Stimulated activated CD4-positive, alpha-beta T cell treated with anti-CD3 and anti-CD28 coated beads, TNF-alpha, amount 100 ng/mL, for 1 hour (primary cell): ENCODE measurements at places on chromosomes 16 and 17.

DNA sequence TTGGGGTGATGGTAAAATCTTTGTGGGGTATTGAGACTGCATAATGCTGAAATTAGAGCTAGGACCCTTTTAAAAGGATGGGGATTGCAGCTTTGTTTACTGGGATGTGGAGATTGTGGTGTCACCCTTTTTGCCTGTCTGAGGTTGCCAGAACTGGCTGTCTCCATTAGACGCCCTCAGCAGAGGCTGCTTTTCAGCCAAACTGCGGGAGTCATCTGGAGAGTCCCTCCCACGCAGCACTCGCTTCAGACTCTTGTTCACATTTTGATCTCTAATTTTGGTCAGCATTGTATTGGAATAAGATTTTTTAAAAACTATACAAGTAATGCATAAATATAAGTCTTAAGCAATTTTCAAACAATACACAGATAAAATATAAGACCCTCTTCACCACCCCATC lies 27.9 kb upstream of the JPT2 start:
- no peak for DNase-seq

DNA sequence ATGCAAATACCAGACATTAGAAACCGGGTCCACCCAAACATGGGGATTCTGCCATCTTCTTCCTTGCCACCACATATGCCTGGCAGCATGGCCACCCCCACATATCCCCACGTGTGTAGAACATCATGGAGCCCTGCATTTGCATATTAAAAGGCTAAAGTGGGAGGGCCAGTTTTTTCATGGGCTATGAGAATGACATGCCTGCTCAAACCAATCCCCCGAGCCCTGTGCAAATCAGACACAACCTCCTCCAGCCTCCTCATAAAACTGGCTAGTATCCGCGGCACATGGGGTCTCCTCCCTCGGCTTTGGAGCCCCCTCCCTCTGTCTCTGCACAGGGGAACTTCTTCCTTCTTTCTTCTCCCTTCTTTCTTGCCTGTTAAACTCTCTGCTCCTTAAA lies 174.9 kb upstream of the WSCD1 start:
- DNase-seq = no peak

- DNase-seq = no peak
Observed at GRCh38 chr16:15829460-15829859, 27.4 kb downstream of the MYH11 start.

DNA sequence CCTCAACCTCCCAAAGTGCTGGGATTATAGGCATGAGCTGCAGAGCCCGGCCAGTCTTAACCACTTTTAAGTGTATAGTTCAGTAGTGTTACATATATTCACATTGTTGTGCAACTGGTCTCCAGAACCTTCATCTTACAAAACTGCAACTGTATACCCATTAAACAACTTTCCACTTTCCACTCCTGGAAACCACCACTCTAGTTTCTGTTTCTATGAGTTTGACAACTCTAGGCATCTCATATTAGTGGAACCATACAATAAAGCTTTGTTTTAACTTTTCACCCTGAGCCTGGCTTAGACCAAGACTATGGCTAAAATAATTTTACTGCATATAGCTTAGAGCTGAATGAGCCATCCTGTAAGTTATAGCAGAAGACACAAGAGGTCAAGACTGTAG lies 108.0 kb upstream of the GOT2 start:
- no peak for DNase-seq

DNA sequence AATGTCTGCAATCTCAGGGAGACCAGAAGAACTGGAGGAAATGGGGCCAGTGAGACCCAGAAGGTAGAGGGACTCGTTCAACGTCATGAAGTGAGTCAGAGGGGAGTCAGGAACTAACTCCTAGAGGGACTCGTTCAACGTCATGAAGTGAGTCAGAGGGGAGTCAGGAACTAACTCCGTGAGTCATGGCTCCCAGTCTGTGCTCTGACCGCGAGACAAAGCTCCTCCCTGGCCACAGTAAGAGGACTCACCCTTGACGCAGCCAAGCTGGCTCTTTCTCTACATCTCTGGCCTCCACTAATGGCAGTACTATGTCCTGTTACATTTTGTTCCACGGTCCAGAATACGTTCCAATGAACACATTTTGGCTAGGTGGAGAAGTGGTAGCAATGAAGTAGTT lies 902.5 kb downstream of the KCNJ2 start:
- DNase-seq = no peak

DNA sequence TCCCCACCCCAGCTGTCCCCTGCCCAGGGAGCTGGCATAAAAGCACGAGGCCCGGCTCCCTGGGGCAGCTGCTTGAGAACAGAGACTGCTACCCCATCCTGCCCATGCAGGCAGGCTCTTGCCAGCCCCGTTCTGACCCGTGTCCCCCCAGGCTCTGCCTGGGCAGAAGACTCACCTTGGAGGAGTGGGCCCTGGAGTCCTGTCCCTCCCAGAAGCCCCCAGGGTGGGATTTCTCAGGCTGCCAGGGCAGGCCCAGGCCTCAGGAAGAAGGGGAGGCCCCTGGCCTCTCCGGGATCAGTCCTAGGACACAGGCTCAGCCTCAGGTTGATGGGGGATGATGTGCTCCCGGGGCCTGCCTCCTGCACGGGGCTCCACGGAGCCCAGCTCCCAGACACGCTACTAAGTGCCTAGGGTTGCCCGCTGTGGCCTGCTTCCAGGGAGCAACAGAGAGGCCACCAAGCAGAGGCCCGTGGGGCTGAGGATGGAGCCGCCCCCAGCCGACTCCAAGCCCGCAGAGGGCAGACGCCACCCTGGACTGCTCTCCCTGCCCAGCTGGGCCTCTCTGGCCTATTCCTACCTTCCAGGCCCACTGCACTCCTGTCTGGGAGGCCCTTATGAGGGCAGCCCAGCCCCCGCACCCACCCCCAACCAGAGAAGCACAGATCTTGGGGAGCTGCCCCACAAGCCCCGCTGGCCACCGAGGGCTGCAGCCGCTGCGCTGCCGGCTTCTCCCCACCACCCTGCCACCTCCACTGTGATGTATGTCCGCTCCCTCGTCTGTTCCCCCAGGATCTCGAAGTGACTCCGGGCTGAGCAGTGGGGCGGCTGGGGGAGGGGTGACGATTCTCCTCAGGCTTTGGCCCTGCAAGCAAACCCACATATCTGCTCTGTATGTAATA lies 1.7 kb downstream of the NME3 start:
- DNase-seq = no peak

GRCh38 chr16:66224626-66225025 lies 141.9 kb upstream of the CDH5 start:
- no peak for DNase-seq

GRCh38 chr17:50946891-50947781 lies 81.0 kb upstream of the TOB1 start:
- DNase-seq = no peak

DNA sequence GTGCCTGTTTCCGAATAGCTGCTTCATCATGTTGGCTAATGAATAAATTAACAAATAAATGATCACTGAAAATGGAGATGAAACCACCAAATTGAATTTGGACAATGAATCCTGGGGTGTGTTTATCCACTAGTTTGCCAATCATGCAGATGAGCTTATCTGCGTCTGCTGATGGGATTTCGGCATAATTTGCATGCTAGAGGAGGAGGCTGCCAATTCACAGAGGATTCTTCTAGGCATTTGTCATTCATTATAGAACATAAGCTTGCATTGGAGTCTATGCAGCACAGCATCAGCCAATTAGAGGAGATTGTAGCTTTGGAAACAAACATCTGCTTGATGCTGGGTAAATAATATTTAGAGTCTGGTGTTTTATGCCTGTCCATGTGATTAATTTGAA lies 123.1 kb downstream of the NPIPB5 start:
- no peak for DNase-seq

DNA sequence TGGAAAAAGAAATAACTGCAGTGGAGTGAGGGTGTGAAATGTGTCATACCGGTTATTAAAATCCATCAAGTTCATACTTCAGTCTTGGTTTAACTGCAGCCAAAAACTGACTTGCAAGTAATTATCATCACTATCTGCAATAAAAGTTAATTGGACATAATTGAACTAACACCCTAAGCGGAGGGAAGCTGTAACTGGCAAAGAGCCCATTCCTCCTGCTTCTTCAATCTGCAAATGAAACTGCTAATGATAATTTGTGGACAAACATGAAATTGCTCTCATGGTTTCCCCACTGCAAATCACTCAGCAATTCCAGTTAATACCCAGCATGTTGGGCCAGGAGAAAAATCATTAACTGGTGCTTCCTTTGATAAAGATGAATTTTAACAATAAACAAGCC lies 46.5 kb downstream of the FAM222B start:
- no peak for DNase-seq

DNA sequence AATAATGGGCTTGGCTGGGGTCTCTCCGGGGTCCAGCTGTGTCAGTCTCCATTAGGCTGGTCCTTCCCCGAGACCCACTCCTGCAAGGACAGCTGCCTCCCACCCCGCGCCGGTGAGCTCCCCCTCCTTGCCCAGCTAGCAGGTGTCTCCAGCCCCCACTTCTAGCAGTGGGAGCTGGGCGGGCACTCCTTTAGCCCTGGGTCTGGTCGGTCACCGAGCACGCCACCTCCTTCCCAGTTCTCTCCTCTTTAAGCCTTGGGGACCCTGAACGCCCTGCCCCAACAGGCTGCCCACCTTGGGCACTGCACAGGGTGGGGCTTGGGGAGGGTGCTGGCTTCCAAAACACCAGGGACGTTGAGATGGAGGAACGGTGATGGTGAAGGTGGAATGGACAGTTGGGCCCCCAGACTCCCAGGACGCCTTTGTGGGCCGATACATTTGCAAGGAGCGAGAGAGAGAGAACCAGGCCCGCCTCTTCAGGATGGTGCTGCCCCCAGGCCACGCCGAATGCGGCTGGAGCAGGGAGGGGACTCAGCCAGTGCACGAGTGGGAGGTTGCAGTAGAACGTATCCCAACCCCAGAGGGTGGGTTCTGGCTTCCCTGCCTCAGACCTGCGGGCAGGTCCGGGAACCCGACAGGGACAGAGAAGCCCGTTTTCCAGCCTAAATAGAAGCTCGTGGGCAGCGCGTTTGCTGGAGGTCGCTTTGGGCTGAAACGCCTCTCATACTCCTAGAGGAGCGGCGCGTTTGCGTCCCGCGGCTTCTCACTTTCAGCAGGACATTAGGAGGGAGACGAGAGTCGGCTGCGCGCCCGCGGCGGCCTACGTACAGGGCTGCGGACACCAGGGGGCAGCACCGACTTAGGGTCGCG lies 10.7 kb downstream of the TBX2 start:
- DNase-seq = peak; percentile 56

DNA sequence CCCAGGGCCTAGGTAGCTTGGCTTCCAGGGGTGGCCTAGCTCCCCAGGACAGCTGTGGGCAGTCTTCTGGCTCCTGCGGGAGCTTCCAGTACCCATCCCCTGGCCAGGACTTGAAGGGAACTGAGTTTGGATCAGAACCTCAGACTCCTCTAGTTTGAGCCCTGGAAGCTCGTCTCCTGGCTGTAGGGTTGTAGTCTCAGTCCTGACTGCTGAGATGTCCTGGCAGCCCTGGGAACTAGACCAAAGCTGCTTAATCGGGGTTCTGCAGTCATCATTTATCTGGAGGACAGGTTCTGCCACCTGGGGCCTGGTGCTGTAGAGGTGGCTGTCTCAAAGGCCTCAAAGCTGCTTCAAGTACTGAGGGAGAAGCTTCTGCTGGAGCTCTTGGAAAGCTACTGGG lies 163.7 kb downstream of the WSCD1 start:
- DNase-seq = no peak

GRCh38 chr16:970386-970765 lies 408 bp downstream of the LMF1 start:
- no peak for DNase-seq

GRCh38 chr16:47392081-47392480 lies 68.8 kb downstream of the ITFG1 start:
- no peak for DNase-seq

DNA sequence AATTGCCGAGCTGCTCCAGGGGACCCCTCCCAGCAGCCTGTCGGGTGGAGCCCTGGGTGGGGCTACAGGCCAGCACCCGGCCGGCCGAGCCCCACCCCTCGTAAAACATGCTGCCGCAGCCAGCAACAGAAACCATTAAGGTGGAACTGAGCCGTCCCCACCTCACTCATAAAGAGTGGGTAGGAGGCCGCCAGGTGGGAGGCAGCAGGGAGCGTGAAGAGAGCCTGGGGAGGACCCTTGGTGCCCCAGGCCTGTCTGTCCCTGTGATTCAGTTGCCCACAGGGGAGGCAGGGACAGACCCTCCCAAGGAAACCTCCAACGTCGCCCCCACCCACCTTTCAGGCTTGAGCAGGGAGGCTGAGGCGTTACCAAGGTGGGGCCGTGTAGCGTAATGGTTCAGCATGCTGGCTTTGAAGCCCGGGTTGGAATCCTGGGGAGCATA lies 8.4 kb downstream of the FOXN1 start:
- no peak for DNase-seq

- no peak for DNase-seq
Observed at GRCh38 chr16:13335879-13336278, 434.5 kb downstream of the SHISA9 start.

DNA sequence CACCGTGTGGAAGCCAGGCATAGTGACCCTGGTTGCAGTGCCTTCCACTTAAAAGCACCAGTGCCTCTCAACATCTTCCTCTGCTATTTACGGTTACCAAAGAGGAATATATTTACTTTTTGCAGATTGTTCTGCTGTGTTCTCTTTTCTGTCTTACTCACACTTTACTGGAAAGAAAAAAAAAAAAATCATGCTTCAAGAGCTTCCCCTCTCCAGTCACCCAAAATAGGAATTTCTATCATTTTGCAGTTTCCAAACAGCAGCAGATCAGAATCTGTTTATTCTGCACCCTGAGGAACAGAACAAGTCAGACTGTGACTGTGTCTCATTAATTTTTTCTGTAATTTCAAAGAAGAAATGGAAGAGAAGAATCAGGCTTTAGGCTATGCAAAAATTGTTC lies 96.1 kb downstream of the KCNJ2 start:
- no peak for DNase-seq

- no peak for DNase-seq
Observed at GRCh38 chr16:4795828-4796572, 831 bp downstream of the SMIM22 start.

- DNase-seq = no peak
Observed at GRCh38 chr17:58913971-58914769, 158.5 kb downstream of the PPM1E start.

- no peak for DNase-seq
Observed at GRCh38 chr17:876272-876671, 94.1 kb downstream of the MRM3 start.

DNA sequence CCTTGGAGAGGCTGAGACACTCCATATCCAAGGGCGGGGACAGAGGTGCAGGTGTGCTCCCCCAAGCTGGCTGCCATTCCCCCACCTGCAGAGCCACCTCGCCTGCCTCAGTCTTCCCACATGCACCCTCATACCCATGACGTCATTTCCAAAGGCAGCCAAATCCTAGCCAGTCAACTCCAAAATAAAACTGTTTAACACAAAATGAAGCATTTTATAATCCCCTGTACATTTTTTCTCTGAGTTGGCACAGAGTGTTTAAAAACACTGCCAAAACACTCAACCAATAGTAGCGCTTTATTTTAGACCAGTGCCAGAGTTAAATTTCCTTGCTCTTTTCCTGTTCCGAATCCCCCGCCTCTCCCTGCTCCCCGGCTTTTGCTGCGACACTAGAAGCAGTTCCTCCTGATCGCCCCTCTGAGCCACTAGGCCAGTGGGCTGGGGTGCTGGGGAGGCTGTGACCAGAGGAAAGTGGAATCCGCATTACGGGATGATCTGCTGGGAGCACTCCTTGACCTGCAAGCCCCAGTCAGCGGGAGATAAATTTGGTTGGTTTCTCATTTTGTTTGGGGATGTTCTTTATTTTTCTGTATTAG lies 139.5 kb downstream of the ZNF423 start:
- DNase-seq = no peak

- DNase-seq = no peak
Observed at GRCh38 chr16:79156761-79157160, 443.8 kb downstream of the MAF start.
